ENCODE measurements at places on chromosomes 3 and 15.

DNA sequence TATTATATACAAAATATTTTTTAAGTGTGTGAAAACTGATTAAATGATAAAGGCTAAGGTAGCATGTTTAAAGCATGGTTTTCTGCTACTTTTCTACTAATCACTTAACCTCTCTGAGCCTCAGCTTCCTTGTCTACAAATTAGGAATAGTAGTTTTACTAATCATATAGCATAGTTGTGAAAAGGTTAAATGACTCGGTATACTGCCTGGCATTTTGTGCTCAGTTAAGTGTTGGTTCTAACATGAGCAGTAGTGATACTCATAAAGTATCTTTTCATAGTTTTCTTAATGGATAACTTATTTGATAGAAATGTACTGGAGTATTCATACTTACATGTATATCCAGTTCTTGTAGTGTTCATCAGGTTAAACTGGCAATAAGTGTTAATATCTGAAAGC is 13.6 kb downstream of the RASA2 start:
- DNase-seq = no peak

DNA sequence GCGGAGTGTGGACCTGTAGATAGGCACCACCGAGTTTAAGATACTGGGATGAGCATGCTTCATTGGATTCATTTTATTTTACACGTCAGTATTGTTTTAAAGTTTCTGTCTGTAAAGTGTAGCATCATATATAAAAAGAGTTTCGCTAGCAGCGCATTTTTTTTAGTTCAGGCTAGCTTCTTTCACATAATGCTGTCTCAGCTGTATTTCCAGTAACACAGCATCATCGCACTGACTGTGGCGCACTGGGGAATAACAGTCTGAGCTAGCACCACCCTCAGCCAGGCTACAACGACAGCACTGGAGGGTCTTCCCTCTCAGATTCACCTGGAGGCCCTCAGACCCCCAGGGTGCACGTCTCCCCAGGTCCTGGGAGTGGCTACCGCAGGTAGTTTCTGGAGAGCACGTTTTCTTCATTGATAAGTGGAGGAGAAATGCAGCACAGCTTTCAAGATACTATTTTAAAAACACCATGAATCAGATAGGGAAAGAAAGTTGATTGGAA is 29.5 kb downstream of the SYNM start:
- DNase-seq = no peak

DNA sequence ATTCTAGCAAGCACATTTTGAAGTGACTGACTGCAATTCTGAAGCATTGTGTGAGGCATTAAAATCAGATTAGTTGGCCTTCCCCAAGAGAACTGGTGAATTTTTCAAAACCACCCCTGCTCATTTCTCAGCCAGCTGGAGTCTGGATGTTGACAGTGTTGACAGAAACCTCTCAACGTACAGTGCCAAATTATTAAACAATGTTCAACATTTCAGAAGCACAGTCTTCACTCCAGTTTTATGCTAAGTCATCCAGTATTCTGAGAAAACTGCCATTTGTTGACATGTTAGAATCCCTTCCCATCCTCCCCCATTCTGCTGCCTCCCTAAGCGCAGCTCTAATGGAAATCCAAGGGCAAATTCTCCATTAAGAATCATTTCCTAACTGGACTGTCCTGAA is 369.3 kb upstream of the TRIM42 start:
- DNase-seq = no peak

DNA sequence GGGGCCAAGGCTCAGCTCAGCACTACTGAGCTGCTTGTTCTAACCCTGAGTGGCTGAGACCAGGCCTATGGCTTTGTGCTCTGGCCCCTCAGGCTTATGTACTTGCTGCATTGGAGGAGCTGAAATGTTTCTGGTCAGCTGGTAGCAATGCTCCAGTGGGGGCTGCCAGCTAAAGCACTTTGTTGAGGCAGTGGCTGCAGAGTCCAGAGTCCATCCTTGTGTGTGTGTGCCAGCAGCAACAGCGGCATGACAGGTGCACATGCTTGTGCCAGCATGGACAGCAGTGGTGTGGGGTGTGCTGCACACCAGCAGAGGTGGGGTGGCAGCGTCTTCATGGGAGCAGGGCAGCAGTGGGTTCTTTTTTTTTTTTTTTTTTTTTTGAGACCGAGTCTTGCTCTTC is 169.1 kb downstream of the VPS8 start:
- peak; percentile 56 for DNase-seq

GRCh38 chr3:184676927-184677326 is 34.9 kb downstream of the MAGEF1 start:
- no peak for DNase-seq

GRCh38 chr3:100260081-100260684 is 609 bp upstream of the TBC1D23 start:
- peak; percentile 32 for DNase-seq

- no peak for DNase-seq
Measured at GRCh38 chr3:13702286-13702685, 153.4 kb downstream of the FBLN2 start.
